ENCODE measurements at places on chromosomes 13 and 19.

GRCh38 chr13:26540334-26540733 is 17.1 kb upstream of the WASF3 start:
- no peak for DNase-seq

DNA sequence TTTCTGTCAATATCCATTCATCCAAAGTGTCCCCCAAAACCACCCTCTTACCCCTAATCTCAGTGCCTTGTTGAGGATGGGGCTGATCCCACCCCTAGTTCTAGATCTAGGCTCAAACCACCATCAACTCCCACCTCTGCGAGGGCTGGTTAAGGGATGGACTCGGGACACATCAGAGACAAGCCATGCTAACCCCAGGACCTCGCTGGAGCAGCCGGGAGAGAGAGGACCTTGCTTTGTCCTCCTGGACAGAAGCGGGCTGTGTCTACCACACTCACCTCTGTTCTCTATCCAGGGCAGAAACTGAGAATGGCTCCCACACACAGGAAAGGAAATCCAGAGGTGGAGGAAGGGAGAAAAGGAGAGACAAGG is 90.8 kb upstream of the UQCRFS1 start:
- DNase-seq, result no peak

- no peak for DNase-seq
Measured at GRCh38 chr13:30126903-30127428, 180.4 kb downstream of the KATNAL1 start.

DNA sequence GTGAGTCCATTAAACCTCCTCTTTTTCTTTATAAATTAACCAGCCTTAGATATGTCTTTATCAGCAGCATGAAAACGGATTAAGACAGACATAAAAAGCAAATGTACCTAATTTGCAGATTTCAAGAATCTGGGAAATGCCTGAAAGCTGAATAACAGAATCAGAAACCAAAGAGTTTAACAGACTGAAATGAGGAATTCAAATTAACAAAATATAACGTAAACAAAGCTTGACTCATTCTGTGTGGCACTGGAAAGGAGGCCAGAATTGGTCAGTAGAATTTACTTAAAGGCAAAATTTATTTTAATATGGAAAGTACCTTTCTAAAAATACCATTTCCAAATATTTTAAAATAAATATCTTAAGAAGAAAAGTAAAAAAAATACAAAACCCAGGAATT is 540.6 kb upstream of the HTR2A start:
- no peak for DNase-seq

GRCh38 chr13:98478189-98479129 is 98.4 kb downstream of the STK24 start:
- DNase-seq, result peak; percentile 39

GRCh38 chr13:114087430-114087829 is 45.0 kb downstream of the RASA3 start:
- no peak for DNase-seq

All from nephron progenitor cell (in vitro differentiated cells).